Camera-type eye (tissue), 1 donor: ENCODE measurements at places on chromosomes 5 and 9. TPM values are rescaled to one million over a fixed set of nuclear protein-coding genes. Genes with fewer than 3 reads are reported as not detected.

BAAT gene
- total RNA-seq = 0.22 TPM

TEX53 gene
- total RNA-seq = not detected

FRMD3 gene
- 32.1 TPM for total RNA-seq

NELFB gene
- 39.1 TPM for total RNA-seq

RNF180 gene
- total RNA-seq = 43.2 TPM

PLAC8L1 gene
- total RNA-seq = not detected

GTF3C5 gene
- total RNA-seq = 48.3 TPM

SELENOP gene
- 304 TPM for total RNA-seq

LCN6 gene
- total RNA-seq = not detected

KCTD16 gene
- total RNA-seq = 8.7 TPM

TRMT10B gene
- 8.7 TPM for total RNA-seq

FGF18 gene
- 5.3 TPM for total RNA-seq

NR4A3 gene
- 5.1 TPM for total RNA-seq

MZB1 gene
- not detected for total RNA-seq

SVEP1 gene
- 27.3 TPM for total RNA-seq

FGD3 gene
- 5.6 TPM for total RNA-seq

SLC45A2 gene
- total RNA-seq = 6.4 TPM

PDCD1LG2 gene
- total RNA-seq = not detected

PTGES gene
- 8.9 TPM for total RNA-seq
